Mucosa of descending colon (tissue), 3 donors: ENCODE measurements at places on chromosomes 7 and 10. TPM values are rescaled to one million over a fixed set of nuclear protein-coding genes. Genes with fewer than 3 reads are reported as not detected.

Gene NEUROG3
- total RNA-seq: 0.35 TPM

Gene NRP1
- total RNA-seq: 52.3 TPM

Gene CYP3A7
- not detected for total RNA-seq

Gene CCDC172
- total RNA-seq: not detected

Gene SSC4D
- total RNA-seq: not detected

Gene CEP55
- 1.3 TPM for total RNA-seq

Gene CAMK1D
- total RNA-seq: 48.5 TPM

Gene SLF2
- total RNA-seq: 31.1 TPM

DNA sequence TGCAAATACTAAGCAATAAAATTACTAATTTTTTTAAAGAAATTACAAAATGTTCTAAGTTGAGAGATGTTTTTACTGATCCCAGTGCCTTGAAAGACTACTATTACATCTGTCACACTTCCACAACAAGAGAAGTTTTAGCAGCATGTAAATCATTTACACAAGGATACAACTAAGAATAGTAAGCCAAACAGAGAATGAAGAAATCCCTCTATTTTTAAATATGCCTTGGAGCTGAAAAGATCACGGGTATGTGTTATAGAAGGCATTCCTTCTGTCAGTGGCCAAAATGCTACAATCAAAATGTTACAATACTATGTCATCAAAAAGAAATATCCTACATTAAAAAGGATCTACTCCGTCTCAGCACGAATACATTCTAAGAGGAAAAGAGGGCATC lies 52.6 kb downstream of the LARP4B start:
- DNase-seq: no peak

DNA sequence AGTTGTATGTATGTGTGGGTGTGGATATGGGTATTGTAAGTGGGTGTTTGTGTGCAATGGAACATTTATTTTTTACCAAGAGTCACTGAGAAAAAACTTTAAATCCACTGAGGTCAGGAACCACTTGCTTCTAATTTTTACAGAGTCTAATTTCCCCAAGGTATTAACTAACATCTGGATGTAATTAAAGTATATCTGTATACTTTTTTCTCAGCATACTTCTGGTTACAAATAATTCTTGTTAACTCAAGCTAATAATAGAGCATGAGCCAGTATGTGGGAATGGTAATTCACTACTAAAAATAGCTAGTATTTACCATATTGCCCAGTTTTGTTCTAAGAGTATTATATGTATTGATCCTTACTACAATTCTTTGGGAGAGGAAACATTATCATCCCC lies 24.6 kb upstream of the STEAP4 start:
- DNase-seq: no peak

DNA sequence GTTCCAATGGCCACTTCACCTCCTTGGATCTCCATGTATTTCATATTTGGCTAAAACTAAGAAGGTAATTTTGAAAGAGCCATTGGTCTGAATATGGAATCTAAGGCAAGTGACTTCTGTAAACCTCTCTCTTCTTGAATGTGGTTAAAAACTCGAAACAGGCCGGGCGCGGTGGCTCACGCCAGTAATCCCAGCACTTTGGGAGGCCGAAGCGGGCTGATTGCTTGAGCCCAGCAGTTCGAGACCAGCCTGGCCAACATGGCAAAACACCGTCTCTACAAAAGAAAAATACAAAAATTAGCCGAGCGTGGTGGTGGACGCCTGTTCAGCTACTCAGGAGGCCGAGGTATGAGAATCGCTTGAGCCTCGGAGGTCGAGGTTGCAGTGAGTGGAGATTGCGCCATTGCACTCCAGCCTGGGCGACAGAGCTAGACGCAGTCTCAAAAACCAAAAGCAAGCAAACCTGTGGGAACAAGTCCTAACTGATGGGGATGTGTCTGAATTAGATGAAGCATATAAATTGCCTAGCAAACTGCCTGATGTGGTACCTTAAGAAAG lies 2.2 kb downstream of the LANCL2 start:
- no peak for DNase-seq

- no peak for DNase-seq
These were observed 86.1 kb downstream of the RGS10 start for GRCh38 chr10:119456435-119456810.

- DNase-seq: no peak
These were observed 333.9 kb upstream of the GLI3 start for GRCh38 chr7:42570944-42571343.

DNA sequence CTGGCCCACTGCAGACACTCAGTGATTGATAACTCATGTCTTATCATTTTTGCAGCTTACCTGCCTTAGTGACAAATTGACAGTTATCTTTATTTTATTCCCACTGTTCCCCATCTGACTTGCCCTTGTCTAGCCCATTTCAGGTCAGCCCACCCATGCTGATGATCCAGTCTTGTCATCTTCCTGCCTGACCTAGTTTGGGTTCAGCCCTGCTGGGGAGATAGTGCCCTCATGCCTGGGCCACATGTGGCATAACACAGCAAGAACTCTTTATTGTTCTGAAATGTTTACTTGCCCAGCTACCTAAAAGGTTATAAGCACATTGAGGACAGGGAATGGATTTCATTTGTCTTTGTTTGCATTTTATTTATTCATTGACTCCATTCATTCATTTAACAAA lies 75.6 kb downstream of the ENTPD1 start:
- no peak for DNase-seq

GRCh38 chr10:68074031-68074774 lies 880 bp downstream of the HERC4 start:
- no peak for DNase-seq

GRCh38 chr10:54826994-54827560 lies 26.0 kb upstream of the PCDH15 start:
- no peak for DNase-seq

DNA sequence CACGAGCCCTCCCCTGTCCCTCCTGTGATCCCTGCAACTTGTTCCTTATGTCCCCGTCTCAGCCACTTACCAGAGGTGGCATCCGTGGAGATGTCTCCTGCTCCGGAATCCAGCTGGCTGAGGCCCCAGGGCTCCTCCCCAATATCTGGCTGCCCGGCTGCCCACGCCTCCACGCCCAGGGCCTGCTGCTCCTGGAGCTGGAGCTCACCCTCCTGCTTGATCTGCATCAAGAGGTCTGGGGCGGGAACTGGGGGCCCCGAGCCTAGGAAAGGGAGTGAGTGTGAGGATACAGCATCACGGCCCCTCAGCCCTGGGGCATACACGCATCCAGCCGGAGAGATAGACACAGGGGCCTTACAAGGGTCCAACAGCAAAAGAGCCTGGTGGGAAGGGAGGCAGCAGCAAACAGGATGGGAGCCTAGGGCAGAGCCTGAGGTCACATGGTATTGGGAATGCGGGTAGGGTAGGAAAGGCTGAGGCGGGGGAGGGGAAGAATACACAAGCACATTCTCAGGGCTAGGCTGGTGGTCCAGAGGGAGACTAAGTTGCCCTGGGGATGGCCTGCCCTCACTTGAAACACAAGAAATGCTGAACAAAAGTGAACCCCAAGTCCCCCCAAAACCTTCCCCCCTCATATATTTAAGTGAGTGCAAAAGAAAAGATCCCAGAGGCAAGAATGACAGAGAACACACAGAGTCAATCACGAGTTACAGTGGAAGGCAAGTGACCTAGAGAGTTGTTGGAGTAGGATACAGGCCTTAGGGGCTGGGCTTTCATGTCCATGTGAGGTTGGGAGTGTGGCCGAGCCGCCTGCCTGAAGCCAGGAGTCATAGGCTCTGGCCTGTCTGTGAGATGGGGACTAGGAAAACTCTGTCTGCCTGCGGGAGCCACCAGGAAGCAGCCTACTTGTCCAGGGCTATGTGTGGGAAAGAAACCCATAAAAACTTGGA lies 16.9 kb upstream of the ZNF777 start:
- no peak for DNase-seq

- DNase-seq: no peak
These were observed 18.3 kb upstream of the ZC3HAV1L start for GRCh38 chr7:139054101-139054500.

DNA sequence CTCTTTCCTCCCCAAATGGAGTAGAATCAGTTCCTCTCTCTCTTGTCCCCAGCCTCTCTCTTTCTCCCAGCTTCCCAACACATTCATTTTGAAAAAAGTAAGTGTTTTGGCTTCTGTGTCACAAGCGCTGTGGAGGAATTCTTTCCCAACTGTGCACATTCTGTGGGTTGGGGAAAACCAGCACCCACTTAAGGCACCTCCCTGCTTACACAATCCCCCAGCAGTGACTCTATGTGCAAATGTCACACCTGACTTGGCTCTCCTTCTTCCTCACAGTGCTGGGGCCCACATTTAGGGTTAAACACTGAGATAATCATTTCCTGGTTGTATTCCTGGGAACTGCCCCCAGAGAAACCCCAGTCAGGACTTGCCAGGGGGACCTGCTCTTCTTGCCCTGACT lies 358.1 kb upstream of the ZNF32 start:
- no peak for DNase-seq

GRCh38 chr10:63265222-63265617 lies 132.1 kb downstream of the NRBF2 start:
- no peak for DNase-seq

GRCh38 chr10:107141524-107142061 lies 22.9 kb downstream of the SORCS1 start:
- DNase-seq: no peak

- DNase-seq: no peak
These were observed 453.2 kb upstream of the GALNT17 start for GRCh38 chr7:70678621-70679251.

DNA sequence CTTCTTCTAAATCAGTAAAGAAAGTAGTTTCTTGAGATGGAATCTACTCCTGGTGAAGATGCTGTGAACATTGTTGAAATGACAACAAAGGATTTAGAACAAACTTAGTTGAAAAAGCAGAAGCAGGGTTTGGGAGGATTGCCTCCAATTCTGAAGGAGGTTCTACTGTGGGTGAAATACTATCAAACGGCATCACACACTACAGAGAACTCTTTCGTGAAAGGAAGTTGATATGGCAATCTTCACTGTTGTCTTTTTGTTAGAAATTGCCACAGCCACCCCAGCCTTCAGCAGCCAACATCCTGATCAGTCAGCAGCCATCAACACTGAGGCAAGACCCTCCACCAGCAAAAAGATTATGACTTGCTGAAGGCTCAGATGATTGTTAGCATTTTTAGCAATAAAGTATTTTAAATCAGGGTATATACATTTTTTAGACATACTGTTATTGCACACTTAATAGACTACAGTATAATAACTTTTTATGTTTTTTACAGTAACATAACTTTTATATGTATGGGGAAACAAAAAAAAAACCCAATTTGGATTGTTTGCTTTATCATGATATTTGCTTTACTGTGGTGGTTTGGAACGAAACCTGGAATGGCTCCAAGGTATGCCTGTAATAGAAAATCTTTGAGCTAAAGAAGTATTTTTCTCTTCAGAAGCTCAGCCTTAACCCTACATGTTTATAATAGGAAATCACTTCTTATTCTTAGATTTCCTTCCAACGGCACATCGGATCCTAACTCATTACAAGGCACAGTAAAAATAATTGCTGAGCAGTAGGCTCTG lies 257.3 kb downstream of the LRMDA start:
- DNase-seq: no peak

DNA sequence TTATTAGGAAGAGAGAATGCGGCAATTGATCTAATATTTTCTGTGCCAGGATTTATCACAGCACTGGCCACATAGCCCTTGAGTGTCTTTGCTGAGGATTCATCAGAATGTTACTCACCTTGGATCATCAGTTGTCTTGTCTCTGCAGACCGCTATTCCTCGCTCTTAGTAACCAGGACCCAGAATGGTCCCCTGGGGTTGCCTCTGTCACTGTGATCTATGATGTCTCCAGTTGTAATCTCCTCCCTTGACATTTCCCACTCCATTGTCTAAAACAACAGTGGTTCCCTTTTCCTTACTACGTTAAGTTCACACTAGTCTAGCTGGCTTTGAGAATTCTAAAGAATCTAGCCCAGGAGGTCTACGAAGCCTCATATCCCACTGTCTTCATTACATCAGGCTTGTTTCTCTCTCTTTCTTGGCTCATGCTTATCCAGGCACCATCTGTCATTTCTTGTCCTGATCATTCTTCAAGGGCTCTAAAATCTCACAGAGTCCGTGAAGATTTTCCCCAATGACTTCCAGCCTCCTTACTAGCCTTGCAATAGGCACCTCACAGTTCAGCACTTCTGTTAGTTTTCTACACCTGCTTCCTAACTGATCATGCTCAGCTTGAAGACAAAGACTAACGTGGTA lies 125.8 kb downstream of the CUBN start:
- no peak for DNase-seq

DNA sequence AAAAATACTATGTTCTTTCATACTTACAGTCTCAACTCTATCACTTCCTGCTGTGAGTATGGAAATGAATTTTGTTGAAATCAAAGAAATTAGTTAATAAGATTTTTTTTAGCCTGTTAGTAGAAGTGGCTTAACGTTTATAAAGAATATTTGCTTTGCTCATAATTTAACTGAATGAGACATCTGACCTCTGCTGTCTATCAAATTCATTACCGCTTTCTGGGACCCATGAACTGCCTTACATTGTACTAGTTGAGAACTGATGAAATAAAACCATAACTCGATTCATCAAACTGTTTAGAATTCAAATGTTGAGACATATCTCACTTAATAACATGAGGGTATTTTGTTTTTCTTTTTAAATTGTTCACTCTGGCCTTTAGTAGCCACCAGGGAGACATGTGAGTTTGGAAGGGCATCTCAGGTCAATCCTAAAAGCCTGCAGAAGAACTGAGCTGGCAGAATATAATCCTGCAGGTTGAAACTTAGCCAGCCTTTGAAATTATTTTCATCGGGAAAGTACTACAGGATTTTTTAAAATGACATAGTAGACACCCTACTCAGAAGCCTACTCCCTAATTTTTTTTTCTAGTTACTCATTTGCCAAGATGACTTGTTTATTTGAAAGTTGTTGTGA lies 78.7 kb downstream of the KIAA1217 start:
- DNase-seq: no peak

- DNase-seq: no peak
These were observed 7.6 kb upstream of the GRID2IP start for GRCh38 chr7:6558837-6559236.

GRCh38 chr10:32538256-32538655 lies 92.3 kb downstream of the CCDC7 start:
- DNase-seq: no peak

GRCh38 chr10:33698033-33698432 lies 363.6 kb upstream of the NRP1 start:
- no peak for DNase-seq

GRCh38 chr7:112162142-112162766 lies 43.9 kb downstream of the DOCK4 start:
- no peak for DNase-seq

GRCh38 chr7:112020800-112021199 lies 185.4 kb downstream of the DOCK4 start:
- no peak for DNase-seq

DNA sequence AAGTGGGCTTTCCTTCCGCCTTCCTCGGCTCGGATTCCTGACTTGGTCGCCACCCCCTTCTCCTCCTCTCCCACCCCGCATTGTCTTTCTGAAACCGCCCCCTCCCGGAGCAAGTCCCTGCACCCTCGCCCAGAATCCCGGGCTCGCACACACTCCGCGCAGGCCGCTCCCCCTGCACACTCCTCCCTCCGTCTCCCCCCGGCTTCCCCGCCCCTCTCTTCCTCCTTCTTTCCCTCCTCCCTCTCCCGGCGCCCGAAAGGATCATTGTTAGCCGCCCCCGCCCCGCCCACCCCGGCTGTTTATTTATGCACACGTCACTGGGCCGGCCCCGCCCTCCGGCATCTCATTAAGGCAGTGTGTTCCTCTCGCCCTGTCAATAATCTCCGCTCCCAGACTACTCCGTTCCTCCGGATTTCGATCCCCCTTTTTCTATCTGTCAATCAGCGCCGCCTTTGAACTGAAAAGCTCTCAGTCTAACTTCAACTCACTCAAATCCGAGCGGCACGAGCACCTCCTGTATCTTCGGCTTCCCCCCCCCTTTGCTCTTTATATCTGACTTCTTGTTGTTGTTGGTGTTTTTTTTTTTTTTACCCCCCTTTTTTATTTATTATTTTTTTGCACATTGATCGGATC lies at the start of gene TCF7L2:
Gene TCF7L2 (plus strand): TSS at position 373 of the 633 bp plus-strand sequence. CDS start 510 bp downstream, outside the sequence.
- peak; percentile 96 for DNase-seq
